ENCODE measurements at places on chromosomes 2 and 18. TPM values are rescaled to one million over a fixed set of nuclear protein-coding genes. Genes with fewer than 3 reads are reported as not detected.

The CYP27C1 gene
- 0.32 TPM for total RNA-seq

The GDF7 gene
- total RNA-seq, result not detected

The MARCHF4 gene
- total RNA-seq, result 2.7 TPM

The ABHD1 gene
- 0.17 TPM for total RNA-seq

The CRYGC gene
- not detected for total RNA-seq

The VPS54 gene
- 19.2 TPM for total RNA-seq

The ADD2 gene
- not detected for total RNA-seq

The PTPRM gene
- 28.1 TPM for total RNA-seq

The DQX1 gene
- not detected for total RNA-seq

The CYTIP gene
- total RNA-seq, result 1.7 TPM

The TMEM214 gene
- total RNA-seq, result 61.4 TPM

The MAL gene
- not detected for total RNA-seq

The HOXD4 gene
- total RNA-seq, result not detected

The FHOD3 gene
- 8.5 TPM for total RNA-seq

DNA sequence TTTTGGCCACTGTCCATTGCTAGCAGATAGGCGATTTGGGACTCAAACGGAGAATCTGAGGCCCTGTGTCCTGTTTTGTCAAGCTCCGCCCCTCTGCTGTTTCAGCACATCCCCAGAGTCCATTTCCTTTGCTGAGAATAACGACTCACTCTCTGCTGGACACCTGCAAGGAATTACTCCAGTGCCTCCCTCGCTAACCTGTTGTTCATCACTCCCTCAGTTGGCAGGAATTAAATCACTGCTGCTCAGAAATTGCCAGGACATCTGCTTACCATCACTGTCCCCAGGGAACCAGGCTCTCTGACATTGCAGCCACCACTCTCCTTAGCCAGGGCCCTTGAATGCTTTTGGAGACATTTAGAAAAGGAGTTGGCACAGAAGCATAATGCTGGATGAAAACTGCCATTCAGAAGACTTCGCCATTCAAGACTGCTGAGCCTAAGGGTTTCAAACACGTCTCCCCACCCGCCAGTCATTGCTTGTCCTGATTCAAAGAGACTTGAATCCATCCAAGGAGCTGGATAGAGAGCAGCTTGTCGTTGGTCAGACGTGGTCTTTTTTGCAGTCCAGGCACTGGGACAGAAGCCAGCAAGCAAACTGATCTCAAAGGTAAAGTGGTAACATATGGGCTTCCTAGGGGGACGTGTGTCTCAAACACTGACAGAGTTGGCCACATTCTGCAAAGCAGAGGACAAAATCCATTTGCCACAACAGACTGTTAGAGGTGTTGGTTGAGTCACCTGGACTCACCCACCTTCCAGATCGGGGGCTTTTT lies 155.3 kb downstream of the UXS1 start:
- no peak for DNase-seq

DNA sequence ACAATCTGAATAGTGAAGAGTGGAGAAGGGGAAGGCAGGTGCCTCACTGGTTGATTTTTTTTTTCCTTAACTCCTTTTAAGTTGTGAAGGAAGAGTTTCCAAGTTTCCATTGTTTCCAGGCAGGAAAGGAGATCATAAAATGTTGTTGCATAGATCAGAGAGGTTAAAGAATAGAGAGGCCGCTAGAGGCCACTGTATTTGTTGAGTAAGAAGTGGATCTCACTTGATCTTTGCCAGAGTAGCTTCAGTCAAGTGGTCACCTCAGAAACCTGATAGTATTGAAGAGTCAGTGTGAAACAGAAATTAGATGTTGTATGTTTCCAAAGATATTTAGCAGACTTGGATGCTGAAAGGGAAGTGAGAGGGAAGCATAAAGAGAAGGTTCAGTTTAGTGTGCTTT lies 17.6 kb downstream of the CTNNA2 start:
- DNase-seq, result no peak

DNA sequence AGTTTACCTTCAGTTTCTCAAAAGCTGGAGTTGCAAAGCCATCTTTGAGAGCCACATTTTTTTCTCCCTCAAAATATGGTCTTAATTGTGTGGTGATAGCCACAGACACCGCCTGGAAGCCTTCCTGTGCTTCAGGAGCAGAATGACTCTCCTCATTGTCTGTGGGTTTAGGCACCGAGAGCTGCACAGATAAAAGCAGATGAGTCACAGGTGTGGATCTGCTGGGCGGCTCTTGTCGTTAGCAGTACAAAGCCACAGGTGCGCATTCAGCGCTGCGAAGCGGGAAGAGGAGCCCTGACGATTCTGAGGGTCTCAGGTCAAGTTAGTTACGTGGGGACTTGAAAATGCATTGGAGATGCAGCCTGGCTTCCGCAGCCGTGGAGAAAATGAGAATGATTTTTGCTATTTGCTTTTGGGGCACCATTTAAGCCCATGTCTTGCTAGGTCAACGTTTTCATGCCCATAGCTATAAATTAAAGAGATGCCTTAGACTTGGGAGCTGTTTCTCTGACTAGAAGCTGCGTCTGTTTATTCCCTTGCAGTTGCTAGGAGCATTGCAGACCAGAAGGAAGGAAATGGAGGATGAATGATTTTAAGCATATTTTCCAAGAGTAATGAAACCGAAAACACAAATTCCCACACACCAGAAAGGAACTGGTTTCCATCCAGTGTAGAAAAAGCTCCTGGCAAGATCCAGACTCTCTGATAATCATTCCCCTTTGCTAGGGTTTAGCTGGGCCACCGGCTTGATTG lies 51.5 kb downstream of the KLHL29 start:
- no peak for DNase-seq

GRCh38 chr2:237306787-237307170 lies 107.2 kb downstream of the COL6A3 start:
- DNase-seq, result no peak

GRCh38 chr2:160364364-160364763 lies 129.2 kb downstream of the RBMS1 start:
- DNase-seq, result no peak

DNA sequence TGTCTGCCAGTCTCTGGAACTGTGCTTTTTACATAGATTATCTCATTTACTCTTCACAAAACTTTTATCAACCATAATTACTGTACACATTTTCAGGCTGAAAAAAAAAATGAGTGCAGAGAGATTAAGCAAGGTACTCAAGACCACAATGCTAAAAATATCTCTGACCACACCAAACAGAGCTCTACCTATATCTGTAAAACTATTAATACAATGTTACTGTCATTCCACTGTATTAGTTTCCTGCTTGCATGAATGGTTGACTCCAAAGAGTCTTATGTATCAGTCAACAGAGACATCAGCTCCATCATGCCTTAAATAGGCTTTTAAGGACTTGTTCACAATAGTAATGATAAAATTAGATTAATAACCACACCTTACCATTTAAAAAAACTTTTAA lies 134.7 kb upstream of the CCDC150 start:
- DNase-seq, result no peak

DNA sequence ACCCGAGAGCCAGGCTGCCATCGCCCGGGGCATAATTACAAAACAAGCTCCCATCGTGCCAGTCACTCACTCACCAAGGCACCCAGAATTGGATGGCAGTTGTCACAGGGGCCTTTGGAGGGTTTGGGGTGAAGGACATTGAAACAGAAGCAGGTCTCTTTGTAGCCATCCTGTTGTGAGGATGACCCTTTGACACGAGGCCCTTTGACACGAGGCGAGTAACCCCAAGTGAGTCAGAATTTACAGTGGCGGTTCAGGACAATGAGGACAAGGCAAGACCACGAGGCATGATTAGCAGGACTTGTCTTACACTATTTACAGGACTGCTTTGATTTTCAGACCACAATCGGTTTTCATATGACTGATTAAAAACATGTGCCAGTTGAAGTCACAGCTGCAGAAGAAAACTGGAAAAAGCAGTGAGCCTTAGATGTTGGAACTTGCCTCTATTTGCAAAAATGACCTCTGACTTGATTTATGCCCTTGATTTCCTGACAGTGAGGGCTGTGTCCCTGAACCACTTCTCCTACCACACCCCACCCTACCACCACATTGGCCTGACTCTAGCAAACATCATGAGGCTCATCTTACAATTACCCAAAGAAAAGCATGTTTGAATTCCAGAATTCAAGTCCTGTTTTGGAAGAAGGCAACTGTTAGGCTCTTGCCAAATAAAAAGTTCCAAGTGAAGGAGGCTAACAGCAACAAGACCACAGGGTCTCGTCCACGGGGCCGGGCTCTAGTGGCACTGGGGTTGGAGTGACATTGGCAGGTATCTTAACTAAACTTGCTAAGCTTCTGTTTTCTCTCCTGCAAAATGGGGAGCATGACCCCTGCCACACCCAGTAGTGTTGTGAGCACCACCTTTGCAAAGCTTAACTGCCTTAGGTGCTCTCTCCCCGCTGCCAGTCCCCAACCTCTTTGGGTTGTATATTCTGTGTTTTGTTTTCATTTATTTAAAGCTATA lies 64.4 kb upstream of the FOSL2 start:
- peak; percentile 64 for DNase-seq

- DNase-seq, result no peak
Measured at GRCh38 chr2:134950886-134951285, 32.3 kb downstream of the CCNT2 start.

DNA sequence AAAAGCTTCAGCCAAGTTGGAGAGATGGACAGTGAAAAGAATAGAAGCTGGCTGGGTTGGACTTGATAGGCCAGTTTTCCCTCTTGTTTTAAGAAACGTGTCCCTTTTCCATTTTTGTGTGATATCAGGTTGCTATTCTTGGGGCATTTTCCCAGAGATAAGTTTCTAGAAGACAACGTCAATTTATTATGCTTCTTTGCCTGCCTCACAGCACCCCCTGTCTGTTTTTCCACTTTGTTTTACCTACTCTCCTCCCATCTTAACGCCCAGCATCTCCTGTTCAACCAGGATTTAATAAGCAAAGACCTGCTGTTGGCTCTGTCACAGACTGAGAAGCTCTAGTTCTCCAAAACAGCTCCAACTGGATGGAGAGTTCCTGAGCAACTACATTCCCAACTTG lies 317.8 kb upstream of the ZNF521 start:
- peak; percentile 52 for DNase-seq

DNA sequence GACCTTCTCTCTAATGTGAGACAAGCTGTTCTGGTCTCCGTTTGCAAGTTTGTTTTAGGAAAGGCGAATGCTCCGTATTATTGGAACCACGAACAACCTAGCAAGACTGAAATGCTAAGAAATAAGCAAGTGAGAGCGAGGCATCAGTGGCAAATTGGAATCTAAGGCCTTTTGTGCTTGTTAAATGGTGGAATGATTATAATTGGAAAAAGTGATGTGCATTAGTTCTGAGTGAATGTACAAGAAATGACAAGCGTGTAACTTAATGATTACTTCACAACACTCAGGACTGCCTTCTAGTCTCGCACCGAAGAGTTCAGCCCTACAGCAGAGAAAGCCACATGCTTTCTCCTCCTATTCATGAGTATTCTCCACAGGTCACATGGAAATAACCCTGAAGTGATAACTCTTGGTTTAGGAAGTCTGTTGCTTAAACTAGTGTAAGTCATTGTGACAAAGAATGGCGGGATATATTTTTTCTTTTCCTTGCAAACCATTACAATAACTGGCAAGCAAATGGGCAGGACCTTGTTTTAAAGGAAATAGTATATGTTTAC lies 392.2 kb upstream of the FIGN start:
- DNase-seq, result no peak

GRCh38 chr18:13320891-13321425 lies 102.4 kb downstream of the LDLRAD4 start:
- no peak for DNase-seq

- no peak for DNase-seq
Measured at GRCh38 chr2:151097128-151097527, 164.5 kb downstream of the RBM43 start.

DNA sequence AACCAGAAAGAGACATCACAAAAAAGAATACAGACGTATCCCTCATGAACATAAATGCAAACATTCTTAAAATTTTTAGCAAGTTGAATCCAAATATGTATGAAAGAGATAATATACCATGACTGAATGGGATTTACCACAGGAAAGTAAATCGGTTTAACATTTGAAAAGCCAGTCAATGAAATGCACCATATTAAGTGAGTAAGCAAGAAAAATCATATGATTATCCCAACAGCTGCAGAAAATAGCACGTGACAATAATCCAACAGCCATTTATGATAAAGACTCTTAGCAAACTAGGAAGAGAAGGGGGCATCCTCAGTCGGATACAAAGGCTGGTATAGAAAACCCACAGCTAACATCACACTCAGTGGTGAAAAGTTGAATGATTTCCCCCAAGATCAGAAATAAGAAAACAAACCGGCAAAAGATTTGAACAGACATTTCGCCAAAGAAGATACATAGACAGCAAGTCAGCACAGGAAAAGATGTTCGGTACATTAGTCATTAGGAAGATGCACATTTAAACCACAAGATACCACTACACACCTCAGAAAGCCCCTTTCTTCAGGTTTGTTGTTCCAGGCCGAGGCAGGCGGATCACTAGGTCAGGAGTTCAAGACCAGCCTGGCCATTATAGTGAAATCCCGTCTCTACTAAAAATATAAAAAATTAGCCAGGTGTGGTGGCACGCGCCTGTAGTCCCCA lies 144.3 kb downstream of the INHBB start:
- no peak for DNase-seq

DNA sequence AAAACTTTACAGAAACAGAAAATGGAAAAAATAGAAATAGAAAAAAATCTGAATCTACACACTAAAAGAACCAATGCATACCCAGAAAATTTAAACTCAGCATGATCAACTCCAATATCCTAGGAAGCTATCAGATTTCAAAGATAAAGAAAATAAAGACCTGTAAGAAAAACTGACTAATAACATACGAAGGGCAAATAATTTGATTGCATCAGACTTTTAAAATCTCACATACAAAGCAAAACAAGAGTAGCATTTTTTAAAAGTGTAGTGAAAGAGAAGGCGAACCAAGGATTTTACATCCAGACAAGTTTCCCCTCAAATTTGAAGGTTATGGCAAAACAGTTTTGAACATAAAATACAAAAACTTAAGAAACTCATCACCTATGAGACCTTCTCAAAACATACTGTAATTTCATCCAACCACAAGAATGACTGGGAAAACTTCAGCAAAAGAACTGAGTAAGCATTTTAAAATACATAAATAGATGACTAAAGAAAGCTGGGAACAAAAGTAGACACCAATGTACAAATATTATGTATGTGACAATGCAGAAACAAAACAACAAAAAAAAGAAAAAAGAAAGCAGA lies 54.8 kb downstream of the NBAS start:
- peak; percentile 62 for DNase-seq

- DNase-seq, result peak; percentile 38
Measured at GRCh38 chr2:187434342-187434785, 13.7 kb downstream of the CALCRL start.

- peak; percentile 42 for DNase-seq
Measured at GRCh38 chr2:56749152-56749752, 565.5 kb downstream of the CCDC85A start.

DNA sequence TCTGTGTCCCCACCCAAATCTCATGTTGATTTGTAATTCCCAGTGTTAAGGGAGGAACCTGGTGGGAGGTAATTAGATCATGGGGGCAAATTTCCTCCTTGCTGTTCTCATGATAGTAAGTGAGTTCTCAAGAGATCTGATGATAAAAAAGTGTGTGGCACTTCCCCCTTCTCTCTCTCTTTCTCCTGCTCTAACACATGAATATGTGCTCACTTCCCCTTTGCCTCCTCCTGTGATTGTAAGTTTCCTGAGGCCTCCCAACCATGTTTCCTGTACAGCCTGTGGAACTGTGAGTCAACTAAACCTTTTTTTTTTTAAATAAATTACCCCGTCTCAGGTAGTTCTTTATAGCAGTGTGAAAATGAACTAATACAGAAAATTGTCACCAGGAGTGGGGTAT lies 380.0 kb downstream of the MEIS1 start:
- DNase-seq, result no peak

GRCh38 chr2:74843433-74843832 lies 9.5 kb downstream of the HK2 start:
- peak; percentile 62 for DNase-seq

Measured in LHCN-M2 (cell line).